ENCODE measurements at places on chromosomes 1 and 21.

- DNase-seq: no peak
Observed at GRCh38 chr21:42007356-42007940, 2.7 kb downstream of the ZBTB21 start.

DNA sequence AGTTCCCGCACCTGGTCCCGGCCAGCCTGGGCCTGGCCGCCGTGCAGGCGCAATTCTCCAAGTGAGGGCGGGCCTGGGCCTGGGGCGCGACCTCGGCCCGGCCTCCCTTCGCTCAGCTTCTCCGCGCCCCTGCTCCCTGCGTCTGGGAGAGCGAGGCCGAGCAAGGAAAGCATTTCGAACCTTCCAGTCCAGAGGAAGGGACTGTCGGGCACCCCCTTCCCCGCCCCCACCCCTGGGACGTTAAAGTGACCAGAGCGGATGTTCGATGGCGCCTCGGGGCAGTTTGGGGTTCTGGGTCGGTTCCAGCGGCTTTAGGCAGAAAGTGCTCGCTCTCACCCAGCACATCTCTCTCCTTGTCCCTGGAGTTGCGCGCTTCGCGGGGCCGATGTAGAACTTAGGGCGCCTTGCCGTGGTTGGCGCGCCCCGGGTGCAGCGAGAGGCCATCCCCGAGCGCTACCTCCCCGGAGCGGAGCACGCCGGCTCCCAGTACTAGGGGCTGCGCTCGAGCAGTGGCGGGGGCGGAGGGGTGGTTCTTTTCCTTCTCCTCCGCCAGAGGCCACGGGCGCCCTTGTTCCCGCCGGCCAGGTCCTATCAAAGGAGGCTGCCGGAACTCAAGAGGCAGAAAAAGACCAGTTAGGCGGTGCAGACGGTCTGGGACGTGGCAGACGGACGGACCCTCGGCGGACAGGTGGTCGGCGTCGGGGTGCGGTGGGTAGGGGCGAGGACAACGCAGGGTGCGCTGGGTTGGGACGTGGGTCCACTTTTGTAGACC is 1.2 kb downstream of the OLIG1 start:
- no peak for DNase-seq

GRCh38 chr1:225488676-225489075 is 60.8 kb upstream of the LBR start:
- DNase-seq: no peak

GRCh38 chr1:204945565-204945977 is 74.9 kb downstream of the NFASC start:
- no peak for DNase-seq

DNA sequence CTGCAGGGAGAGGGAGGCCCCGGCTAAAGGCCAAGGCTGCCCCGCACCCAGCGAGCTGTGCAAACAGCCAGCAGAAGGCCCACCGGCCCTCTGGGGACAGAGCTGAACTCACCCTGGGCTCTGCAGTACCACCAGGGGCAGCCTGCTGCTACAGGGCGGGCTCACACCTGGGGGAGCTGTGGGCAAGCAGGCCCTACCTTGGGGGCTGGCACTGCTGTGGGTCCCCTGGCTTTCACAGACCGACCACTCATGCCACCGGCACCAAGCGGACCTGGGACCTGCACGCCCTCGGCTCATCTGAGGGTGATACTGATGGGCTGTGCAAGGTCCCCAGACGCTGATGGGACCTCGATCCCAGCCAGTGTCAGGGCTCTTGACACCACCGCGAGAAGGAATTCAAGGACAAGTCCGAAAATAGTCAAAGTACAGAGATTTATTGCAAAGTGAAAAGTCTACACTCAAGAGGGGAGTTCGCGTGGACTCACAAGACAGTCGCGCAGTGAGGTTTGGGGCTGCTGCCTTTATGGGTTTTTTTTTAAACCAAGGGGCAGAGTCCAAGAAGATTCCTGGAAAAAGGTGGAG is 61.0 kb upstream of the ADARB1 start:
- DNase-seq: no peak

DNA sequence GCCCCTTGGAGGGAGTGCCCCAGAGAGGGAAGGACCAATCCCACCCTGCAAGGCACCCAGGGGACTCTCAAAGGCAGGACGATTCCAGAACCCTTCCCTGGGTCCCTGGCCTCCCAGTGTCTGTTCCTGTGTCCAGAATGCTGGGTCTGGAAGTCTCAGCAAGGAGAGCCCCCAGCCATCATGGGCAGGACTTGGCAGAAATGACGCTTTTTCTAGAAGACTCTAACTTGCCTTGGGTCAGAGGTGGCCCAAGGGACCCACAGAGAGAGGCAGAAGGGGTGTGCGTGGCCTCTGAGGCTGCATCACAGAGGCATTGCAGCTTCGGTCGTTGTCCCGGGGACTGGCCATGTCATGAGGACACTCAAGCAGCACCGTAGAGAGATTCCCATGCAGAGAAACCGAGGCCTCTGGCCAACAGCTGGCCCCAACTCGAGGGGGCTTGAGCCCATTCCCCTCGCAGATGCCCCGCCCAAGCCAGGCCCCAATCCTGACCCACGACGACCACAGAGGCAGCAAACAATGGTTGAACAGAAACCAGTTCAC is 57.8 kb downstream of the WNT9A start:
- no peak for DNase-seq

DNA sequence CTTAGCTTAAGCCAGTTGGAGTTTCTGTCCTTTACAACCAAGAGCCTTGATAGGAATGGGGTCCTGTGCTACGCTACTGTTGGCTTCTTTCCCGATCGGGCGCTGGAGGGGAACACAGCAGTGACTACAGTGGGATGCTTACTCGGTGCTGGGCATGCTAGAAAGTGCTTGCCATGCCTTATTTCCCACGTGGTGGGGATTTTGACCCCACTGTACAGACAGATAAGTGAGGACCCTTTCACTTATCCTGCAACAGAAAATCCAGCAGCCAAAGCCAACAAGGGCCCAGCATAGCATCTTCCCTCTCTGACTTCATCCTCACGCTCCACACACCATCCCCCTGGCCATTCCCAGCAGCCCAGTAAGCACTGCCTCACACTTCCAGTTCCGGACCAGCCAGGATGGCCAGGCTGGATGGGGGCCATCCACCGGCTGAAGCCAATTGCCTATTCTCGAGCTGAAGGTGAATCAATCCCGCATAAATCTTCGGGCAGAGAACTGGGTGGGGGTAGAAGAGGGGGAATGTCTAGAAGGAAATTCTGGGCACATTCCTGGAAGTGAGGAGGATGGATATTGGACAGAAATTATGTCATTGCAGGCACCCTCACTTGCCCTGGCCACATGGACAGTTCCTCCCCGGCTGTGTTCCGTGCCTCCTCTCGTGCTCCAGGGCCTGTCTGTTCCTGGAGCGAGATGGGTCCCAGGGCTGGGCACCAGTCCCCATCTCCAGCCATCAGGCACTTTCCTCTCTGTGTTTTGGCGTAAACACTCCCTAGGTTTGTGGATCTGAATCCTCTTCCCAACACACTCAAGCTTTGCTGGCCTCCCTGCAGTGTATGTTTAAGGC is 2.0 kb upstream of the ABCG1 start:
- DNase-seq: no peak

DNA sequence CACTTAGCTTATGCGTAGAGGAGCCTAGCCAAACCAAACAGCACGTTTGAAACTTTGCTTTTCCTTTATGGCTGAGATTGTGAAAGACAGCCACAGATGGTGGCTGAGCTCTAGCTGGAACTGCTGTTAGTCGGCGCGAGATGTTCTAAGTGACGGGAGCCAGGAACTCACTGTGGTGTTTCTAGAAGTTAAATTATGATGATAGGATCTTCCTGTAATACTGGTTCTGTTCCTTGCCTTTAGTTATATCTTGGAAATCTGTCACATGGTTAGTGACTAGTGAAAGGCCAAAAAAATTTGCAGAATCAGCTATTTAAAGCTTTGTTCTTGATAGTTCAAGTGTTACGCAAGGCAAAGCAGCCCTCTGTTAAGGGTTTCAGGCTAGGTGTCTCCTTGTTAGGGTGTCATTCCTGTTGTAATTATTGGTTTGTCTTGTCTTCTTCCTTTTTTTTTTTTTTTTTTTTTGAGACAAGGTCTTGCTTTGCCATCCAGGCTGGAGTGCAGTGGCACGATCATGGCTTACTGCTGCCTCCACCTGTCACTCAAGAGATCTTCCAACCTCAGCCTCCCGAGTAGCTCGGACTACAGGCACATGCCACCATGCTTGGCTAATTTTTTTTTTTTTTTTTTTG is 22.6 kb downstream of the AK4 start:
- DNase-seq: no peak

GRCh38 chr21:16088056-16088455 is 358.3 kb downstream of the USP25 start:
- peak; percentile 31 for DNase-seq

DNA sequence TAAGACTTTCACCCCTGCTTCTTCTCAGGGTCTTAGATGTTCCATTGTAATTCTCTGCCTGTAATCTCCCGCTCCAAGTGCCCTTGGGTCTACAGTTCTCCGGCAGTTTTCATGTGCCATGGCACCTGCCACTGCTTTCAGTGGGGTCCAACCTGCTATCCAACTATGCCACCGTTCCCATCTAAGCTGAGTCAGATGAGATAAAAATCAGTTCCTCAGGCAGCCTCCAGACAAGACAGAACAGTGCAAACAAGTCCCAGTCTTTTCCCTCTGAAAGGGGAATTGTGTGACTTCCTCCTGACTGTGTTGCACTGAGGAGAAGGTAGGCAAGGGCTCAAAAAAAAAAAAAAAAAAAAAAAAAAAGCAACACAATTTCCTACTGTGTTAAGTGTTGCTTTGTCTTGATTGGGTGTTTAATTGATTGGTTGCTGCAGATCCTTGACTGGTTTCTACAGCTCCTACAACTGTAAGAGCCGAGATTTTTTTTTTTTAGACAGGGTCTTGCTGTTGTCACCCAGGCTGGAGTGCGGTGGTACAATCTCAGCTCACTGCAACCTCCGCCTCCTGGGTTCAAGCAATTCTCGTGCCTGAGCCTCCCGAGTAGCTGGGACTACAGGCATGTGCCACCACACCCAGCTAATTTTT is 50.7 kb downstream of the EBNA1BP2 start:
- DNase-seq: no peak

GRCh38 chr1:1947493-1947892 is 28.4 kb upstream of the TMEM52 start:
- DNase-seq: no peak

DNA sequence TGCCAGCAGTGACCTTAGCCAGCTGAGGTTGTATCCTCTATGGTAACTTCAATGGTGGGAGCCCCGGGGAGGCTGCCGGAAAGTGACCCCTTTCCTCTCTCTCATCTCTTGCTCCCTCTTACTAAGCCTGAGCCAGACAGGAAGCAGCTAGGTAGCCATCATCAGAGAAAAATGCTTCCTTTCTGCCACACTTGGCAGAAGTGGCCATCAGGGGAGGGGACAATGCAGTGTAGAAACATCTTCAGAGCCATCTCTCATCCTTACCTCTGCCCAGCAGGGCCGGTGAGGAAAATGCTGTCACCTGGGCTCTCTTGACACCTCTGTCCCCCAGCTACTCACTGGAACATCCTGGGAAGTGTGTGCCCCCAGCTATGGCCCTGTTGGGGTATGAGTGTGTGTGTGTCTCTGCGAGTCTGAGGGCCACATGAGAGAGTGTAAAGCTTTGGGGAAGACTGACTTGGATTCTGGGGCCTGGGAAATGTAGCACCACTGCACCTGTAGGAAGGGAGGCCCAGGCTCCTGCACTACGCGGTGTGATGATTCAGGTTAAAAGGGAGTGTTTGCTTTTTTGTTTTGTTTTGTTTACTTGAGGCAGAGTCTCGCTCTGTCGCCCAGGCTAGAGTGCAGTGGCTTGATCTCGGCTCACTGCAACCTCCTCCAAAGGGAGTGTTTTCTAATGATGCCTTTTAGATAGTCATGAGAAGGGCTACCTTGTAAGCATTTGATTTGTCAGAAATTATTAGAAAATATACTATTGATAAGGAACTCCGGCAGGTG is 48.7 kb upstream of the CNTN2 start:
- no peak for DNase-seq

DNA sequence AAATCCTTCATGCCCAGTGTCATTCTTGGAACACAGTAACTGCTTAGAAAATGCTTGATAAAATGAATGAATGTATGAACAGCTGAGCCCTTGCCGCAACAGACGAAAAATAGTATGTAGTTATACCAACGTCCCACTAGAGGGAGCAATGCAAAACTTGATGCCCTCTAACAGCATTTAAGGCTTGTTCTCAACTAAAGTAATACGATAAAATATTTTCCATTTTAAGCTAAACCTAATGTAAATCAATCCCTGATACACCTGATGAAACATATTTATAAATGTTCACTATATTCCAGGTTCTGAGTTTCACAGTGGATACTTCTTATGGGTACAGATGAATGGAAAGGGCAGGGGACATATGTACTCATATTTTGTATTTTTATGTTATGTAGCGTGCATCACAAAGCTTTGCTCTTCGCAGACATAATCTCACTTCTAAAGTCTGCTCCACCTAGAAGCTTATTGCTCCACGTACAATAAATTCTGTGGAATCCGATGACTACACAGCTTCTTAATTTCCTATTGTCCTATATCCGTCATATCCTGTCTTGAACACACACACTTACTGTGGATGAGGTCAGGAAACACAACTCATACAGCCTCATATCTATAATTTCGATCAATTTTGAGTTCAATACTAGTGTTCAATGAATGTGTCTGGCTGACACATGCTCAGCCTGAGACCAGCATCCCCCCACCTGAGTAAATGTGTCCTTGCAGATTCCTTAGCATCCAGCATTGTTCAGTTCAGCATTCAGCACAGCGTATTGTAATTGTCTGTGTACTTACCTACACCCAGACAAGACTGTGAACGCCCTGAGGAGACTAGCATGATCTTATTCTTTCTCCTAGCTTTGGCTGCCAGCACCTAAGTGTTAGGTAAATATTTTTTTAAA is 4.4 kb upstream of the UTP25 start:
- DNase-seq: peak; percentile 42

GRCh38 chr1:44670751-44671640 is 3.3 kb downstream of the TMEM53 start:
- no peak for DNase-seq

DNA sequence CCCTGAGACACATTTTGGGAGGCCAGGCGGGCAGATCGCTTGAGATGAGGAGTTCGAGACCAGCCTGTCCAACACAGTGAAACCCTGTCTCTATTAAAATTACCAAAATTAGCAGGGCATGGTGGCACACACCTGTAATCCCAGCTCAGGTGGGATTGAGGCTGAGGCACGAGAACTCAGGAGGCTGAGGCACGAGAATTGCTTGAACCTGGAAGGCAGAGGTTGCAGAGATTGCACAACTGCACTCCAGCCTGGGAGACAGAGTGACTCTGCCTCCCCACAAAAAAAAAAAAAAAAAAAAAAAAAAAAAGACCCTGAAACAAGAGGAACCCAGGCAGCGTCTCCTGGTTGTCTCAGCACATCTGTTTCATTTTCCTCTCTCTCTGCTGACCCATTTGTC is 24.2 kb downstream of the PGM1 start:
- DNase-seq: no peak

Measured in globus pallidus (tissue), 1 donor.